NCI-H1105 (cell line): ENCODE measurements at places on chromosomes 2 and 18.

DNA sequence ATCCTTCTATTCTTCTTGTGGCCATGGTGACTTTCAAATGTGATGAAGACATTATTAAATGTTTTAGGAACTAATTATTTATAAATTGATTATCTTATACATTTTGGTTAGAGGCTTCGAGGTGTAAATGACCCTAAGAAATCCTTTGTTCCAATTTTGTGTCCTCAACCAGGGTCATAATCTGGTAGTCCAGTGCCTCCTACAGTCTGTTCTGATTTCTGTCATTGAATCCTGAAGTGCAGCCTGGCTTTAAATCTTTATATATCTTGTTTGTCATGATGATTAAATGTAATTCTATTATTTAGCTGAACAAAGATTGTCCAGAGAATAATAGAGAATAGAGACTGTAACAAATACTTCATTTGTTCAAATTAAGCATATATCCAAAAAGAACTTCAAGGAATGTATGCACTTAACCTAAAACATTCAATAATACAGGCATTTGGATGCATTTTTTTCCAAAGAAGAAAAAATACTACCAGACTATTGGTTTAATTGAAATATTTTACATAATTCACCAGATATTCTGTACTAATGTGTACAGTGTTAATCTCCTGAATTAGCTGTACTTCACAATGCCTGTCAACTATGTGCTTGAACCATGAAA lies 89.8 kb downstream of the PRPF40A start:
- DNase-seq, result no peak

DNA sequence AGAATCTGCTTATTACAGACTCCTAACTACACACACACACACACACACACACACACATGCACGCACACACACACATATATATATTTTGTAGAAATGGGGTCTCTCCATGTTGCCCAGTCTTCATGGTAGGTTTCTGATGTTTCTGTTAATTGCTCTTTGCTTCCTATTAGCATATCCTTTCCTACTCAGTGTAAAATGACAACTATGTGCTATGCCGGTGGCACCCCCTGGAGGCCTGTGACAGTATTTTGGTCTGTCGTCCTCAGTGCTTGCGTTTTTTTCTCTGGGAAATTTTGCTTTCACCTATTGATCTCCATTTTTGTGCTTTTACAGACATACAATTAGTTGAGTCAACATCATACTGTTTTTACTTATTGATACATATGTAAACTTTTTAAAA lies 322.1 kb downstream of the LRRTM1 start:
- DNase-seq, result no peak

DNA sequence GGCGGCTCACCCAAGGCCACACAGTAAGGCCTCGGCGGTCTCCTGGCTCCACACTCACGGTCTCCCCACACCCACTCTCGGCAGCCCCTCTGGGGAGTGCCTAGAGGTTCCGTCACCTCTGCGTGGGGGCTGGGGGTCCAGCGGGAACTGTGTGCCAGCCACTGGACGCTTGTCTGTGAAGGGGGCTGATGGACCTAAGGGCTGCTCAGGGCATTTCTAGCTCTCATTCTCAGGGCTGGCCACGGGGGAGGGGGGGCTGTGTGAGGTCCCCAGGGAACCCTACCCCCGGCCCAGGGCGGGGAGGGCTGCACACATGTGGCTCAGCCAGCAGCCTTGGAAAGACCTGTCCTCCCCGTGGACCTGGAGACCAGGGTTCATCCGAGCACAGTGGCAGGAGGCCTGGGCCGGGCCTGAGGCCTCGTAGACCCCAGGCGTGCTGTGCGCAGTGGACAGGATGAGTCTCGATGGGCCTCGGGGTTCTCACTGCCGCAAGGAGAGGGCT lies 27.1 kb upstream of the ODC1 start:
- no peak for DNase-seq

DNA sequence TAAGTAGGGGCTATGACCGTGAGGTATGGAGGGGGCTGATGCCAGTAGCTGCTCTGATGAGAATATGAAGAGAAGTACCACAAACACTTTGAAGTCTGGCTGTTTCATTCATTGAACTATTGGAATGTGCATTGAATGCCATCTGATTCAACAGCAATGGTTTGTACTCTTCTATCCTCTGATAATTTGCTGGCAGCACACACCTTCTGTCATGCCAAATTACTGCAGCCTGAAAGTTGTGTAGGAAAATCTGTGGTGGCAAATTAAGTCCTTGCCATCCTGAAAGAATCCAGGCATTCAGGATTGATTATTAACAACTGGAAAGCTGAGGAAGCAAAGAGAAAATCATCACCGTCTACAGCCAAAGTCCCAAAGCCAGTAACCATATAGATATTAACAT lies 711.2 kb downstream of the NRXN1 start:
- no peak for DNase-seq

DNA sequence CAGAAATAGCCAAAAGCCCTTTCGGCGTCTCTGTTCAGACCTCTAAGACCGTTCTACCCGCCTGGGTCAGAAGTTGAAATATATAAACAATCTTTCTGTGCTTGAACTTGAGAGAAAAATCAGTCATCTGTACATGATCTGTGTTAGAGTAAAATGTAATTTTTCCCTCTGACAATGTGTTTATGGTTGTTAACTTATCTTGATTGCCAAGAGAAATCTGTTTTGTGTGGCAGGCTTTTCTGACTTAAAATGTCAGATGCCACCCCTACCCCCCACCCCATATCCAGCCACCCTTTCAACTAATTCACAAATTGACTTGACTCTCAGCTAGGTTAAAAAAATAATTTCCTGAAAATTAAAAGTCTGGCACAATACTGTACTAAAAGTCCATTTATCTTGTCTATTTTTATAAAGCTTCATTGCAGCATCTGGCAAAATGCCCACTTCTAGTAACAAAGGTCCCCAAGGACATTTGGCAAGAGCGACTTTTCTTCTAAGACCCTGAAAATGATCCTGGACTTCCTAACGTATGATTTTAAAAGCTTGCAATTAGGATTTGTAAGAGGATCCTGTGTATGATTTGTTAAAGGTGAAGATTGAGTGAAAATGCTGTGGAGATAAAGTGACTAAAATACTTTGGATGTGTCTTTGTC lies 304.2 kb downstream of the EPHA4 start:
- peak; percentile 7 for DNase-seq

DNA sequence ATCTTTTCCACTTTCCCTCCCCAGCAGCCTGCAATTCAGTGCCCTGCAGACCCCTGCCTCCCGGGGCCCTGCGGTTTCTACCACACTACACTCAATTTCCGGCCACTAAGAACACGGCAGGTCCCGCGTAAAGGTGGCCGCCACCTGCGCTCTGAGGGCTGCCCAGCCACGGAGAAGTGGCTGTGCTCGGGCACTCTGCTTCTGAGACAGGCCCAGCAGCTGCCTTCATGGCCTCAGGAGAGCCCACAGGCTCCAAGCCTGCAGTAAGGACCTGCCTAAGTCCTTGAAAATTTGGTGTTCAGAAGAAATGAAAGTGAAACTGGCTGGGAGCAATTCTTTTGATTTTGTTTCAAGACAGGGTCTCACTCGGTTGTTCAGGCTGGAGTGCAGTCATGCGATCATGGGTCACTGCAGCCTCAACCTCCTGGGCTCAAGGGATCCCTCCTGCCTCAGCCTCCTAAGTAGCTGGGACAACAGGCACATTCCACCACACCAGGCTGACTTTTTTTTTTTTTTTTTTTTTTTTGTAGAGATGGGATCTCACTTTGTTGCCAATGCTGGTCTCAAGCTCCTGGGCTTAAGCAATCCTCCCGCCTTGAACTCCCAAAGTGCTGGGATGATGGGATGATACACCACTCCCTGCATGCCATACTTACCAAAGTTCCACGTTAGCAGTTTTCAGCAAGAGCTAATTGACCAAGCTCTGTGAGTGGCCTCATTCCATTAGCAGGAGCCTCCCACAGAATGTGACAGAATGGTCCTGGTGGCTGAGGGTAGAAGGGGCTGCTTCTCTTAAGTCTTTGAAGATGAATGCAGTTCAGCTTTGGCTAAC lies 14.6 kb upstream of the ALPP start:
- DNase-seq, result no peak

- DNase-seq, result no peak
Measured at GRCh38 chr2:124254621-124255020, 229.5 kb downstream of the CNTNAP5 start.

- DNase-seq, result no peak
Measured at GRCh38 chr18:26696786-26697185, 148.4 kb upstream of the KCTD1 start.

DNA sequence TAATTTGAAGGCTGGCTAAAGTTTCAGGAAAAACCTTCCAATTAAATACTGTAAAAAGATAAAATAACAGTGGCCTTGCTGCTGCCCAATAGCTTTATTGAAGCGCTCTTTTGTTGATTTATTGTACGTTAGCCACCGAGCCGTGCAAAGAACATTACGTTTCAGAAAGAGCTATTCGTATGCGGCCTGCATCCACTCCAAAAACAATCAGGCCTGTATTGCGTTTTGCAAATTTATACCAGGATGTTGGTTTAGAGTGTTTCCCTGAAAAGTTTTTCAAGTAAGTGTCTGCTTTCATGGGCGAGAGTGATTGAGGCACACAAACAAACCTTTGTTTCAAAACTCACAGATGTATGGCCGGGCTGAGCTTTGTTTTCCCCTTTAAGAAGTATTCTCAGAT lies 257.2 kb upstream of the SALL3 start:
- DNase-seq, result no peak

GRCh38 chr18:73352546-73352945 lies 484.8 kb upstream of the NETO1 start:
- DNase-seq, result no peak

DNA sequence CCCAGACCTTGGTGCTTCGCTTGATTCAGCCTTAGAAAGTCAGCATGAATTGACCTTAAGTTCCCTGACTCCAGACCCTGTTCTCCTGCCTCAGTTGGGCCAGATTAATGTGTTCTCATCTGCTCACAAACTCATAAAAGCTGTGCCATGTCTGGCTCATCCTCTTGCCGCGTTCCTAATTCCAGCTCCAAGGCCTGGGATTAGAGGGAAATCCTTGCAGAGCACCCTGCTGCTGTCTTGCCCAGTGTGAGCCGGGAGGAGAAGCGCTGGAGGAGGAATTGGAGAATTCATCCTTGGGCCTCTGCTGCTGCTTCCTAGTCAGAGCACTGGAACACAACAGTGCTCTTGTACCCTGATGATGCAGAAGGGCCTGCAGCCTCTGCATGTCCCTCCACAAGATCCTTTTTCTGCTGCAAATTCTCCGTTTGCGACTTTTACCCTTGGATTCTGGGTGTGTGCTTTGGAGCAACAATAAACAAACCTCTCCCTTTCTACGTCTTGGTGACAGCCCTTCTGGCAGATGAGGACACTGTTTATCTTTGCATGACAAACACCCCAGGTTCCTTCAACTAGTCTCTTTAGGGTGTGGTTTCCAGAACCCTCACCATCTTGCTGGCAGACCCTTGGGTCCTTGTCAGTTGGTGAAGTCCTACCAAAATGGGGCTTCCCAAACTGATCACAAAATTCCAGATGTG lies 46.9 kb upstream of the CNGA3 start:
- no peak for DNase-seq

GRCh38 chr2:31067259-31067658 lies 71.0 kb downstream of the GALNT14 start:
- no peak for DNase-seq

DNA sequence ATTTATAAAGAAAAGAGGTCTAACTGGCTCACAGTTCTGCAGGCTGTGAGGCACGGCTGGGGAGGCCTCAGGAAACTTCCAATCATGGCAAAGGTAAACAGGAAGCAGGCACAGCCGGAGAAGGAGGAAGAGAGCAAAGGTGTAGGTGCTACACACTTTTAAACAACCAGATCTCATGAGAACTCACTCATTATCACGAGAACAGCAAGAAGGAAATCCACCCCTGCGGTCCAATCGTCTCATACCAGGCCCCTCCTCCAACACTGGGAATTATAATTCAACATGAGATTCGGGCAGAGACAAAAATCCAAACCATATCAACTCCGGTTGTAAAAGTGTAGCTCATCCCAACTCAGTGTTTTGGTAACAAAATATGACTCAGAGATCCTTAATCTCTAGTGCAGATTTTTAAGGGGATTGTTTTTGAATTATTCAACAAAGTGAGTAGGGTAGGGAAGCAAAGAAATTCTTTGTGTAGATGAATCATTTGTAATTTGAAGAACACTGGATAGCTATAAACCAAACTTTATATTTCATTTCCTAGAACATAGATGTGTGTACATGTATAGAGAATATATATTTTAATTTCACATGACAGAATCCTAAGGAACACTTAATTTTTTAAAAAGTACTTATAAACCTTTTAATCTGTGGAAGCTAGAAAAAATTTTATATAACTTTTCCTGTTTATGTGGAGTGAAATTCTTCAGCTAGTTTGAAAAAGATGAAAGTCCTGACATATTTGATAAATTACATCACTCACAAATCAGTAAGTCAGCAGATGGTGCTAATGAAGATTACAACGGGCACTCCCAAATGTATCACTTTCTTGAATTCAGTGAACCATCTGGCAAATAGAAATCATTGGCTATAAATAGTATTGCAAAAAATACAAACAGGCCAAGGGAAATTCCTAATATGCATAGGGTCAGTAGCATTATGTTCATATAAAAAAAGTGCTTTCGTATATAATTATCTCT lies 130.1 kb downstream of the OLA1 start:
- no peak for DNase-seq

- DNase-seq, result no peak
Measured at GRCh38 chr2:218030409-218031195, 27.8 kb upstream of the TNS1 start.

- DNase-seq, result no peak
Measured at GRCh38 chr2:317501-318424, 29.9 kb upstream of the ALKAL2 start.

GRCh38 chr2:223328578-223328977 lies 273.6 kb downstream of the SCG2 start:
- DNase-seq, result no peak

GRCh38 chr18:36128530-36128870 lies 640 bp downstream of the SLC39A6 start:
- DNase-seq, result no peak

DNA sequence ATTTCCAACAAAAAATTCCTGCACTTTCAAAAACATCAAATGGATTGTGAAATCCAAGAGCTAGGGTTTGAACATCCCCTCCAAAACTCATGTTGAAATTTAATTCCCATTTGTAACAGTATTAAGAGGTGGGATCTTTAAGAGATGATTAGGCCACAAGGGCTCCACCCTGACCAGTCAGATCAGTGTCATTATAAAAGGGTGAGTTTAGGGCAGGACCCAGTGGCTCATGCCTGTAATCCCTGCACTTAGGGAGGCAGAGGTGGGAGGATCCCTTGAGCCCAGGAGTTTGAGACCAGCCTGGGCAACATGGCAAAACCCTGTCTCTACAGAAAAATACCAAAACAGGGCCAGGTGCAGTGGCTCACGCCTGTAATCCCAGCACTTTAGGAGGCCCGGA lies 8.9 kb downstream of the GTF3C2 start:
- no peak for DNase-seq

DNA sequence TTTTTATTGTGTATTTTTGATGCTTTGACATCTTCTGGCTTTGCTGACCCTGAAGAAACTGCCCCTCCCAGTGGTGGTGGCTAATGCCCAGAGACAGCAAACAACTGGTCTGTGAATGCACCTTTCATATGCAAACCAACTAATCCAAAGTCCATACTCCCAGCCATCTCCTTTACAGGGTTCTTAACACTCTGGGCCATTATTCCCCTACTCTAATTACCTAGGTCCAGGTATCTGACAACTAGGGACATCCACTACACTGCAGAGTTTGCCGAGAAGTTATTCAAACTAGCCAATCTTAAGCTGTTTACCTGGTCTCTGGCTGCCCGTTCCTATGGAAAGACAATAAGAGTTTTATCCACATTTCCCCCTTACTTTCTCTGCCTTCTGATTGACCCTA lies 73.6 kb downstream of the FSHR start:
- no peak for DNase-seq

GRCh38 chr2:166331468-166331867 lies 44.3 kb downstream of the SCN9A start:
- DNase-seq, result no peak

- DNase-seq, result no peak
Measured at GRCh38 chr2:84841577-84841976, 39.3 kb downstream of the TRABD2A start.
